A549 treated with Mapracorat at 1 μM for 4 hours (cell line): ENCODE measurements at places on chromosomes 5 and 9. TPM values are rescaled to one million over a fixed set of nuclear protein-coding genes. Genes with fewer than 3 reads are reported as not detected.

Gene PCDHB10
- not detected in 5 replicates for total RNA-seq

Gene ZDHHC11
- total RNA-seq = 12.6 to 20.1 TPM (median 16.3 TPM) in 5 replicates

Gene CNOT8
- total RNA-seq = 29.7 to 35.9 TPM (median 34.9 TPM) in 5 replicates

Gene GALT
- total RNA-seq = 16.1 to 20.8 TPM (median 19.0 TPM) in 5 replicates

Gene COL23A1
- total RNA-seq = not detected in 5 replicates

Gene SPINK7
- total RNA-seq = not detected in 5 replicates

Gene DMGDH
- total RNA-seq = not detected in 5 replicates

Gene PCDHGA6
- total RNA-seq = 0.13 to 0.27 TPM (median 0.21 TPM) in 5 replicates

Gene PDE4D
- 38.1 to 61.3 TPM (median 55.6 TPM) in 5 replicates for total RNA-seq

Gene TMEM38B
- 12.0 to 16.4 TPM (median 14.3 TPM) in 5 replicates for total RNA-seq

Gene ADAMTS19
- total RNA-seq = not detected in 5 replicates

Gene IFNA21
- total RNA-seq = not detected in 5 replicates

Gene OR1Q1
- total RNA-seq = not detected in 5 replicates

Gene PPP2R2B
- 0.10 to 0.24 TPM (median 0.12 TPM) in 3 of 5 replicates, not detected in the others for total RNA-seq

Gene AJM1
- 3.3 to 4.7 TPM (median 4.6 TPM) in 5 replicates for total RNA-seq

Gene OBP2B
- total RNA-seq = not detected in 5 replicates

Gene PCDHB7
- total RNA-seq = 0.05 TPM in 1 of 5 replicates, not detected in the others

Gene SIGMAR1
- total RNA-seq = 161 to 195 TPM (median 192 TPM) in 5 replicates
